ENCODE measurements at places on chromosomes 5 and 9.

DNA sequence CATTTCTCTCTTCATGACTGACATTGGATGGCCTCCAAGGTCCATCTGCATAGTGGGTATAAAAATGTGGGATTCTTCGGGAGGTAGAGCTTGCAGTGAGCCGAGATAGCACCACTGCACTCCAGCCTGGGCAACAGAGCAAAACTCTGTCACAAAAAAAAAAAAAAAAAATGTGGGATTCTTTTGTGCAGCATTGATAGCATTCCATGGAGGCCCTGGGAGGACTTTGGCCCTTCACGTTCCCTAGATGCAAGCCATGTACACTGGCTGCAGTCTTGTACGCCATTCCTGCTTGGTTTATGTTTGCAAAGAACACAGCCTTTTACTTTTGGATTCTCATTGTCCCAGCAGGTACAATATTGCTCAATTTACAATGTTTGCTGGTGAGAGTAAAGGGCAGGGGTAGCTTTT, 157.8 kb downstream of the SLCO4C1 start:
- DNase-seq: no peak

DNA sequence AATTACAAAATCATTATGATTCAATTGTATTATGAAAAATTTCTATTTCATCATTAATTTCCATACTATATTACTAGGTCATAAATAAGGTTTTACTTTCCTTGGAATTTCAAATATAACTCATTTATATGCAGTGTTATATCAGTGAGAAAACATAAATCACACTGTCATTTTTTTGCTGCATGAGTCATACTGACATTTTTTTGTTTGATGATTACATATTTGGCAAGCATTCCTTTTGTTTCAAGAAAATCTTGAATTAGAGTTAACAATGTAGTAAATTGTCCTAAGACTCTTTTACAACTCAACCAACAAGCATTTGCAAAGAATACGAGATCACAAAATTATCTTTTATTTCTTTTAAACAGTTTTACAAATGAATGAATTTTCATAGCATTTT, 298.4 kb upstream of the SEMA6A start:
- DNase-seq: no peak

- DNase-seq: no peak
Measured at GRCh38 chr5:150293091-150293941, 3.7 kb upstream of the CAMK2A start.

DNA sequence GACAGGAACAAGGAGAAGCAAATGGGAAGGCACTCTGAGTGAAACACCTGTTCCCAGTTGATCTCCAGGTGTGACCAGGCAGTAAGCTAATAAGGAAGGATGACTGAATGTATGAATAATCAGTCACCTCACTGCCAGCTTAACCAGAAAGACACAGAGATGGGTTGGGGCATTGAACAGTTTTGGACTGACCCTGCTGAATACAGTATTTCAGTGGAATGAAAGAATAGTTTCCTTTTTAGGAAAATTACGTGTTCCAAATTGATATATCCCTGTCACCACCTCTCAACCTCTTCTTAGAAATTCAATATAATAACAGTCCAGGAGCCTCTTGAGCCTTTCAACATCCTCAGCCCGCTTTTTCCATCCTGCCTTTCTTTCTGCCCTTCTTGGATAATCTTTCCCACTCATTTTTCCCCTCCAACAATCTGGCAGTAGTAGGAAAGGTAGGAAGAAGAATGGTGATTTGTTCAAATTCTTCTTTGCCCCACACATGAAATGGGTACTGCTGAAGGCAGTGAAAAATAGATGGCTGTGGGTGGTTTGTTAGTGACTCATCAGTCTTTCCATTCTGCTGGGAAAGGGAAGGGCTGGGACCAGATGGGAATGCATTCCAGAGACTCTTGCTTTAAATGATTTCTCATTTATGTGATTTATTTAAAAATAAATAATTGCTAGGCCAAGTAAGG, 117.9 kb downstream of the ZSWIM6 start:
- no peak for DNase-seq

DNA sequence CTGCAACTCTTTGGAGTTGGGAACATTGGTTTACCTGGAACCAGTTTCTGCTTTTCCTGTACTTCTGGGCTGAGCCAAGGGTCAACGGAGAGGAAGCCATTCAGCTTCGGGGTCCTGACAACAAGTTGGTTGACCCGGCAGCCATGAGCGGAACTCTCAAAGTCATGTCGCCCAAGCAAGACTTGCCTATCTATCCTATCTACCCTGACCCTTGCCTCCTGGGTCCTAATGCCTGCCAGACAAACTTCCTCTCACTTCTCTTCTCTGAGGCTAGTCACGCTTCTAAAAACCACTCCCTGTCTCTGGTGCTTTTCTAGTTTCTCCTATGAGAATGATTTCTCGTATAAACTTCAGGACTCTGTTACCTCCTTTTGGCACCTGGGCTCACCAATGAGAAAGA, 44.7 kb upstream of the CRHBP start:
- DNase-seq: no peak

DNA sequence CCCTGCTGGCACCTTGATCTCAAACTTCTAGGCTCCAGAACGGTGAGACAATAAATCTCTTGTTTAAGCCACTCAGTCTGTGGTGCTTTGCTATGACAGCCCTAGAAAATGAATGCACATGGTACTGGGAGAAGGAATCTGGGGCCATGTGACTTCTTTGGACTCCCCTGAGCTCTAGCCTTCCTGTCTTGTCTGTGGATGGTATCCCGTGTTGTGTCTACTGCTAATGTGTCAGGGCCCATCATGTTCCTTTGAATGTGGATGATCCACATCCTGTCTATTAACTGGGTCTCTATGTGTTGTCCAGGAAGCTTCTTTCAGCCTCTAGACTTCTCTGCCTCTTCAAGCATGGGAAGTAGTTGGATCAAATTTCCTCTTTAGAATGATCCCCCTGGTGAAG, 25.1 kb downstream of the IL7R start:
- DNase-seq: no peak

DNA sequence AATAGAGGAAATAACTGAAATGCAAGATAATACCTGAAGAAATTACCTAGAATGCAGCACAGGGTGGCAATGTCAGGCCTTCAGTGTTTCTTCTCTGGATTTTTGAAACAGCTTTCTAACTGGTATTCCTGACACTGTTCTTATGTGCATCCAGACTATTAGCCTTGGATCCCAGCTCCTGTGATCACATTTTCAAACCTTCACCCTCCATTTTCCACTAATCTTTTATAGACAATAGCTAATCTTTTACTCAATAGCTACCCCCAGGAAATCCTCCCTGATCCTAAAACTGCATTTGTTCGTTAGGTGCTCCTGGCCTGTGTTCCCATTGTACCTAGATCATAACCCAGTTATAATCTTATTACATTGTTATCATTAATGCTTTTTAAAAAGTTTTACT, 101.5 kb upstream of the DHFR start:
- DNase-seq: no peak

- no peak for DNase-seq
Measured at GRCh38 chr5:168455201-168455600, 31.1 kb upstream of the RARS1 start.

GRCh38 chr9:30301271-30301963, 2083.0 kb upstream of the ACO1 start:
- DNase-seq: no peak

- DNase-seq: no peak
Measured at GRCh38 chr5:150645070-150645700, 4.7 kb downstream of the SYNPO start.

DNA sequence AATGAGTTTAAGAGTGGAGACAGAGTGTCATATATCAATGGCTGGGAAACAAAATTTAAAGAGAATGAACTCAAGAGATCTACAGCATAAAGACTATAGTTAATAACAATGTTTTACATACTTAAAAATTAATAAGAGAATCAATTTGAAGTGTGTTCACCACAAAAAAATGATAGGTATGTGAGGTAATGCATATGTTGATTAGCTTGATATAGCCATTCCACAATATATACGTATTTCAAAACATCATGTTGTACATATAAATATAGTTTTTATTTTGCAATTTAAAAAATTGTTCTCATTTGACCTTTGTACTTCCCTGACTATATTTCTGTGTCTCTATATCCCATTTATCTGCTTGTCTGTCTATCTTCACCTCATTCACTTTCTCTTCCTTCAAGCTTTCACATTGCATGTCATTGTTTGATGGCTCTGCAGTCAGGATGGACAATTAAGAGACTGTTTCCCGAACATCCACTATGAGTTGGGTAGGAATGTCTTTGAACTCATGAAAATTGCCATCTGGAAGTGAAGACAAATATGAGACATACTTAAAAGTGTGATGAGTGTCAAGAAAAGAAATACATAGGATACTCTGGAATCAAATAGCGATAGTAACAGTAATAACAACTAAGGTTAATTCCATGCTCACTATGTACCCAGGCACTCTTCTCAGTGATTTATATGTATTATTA, 359.9 kb upstream of the ACTBL2 start:
- DNase-seq: no peak

GRCh38 chr5:96111080-96111756, 149.6 kb upstream of the ELL2 start:
- DNase-seq: no peak

DNA sequence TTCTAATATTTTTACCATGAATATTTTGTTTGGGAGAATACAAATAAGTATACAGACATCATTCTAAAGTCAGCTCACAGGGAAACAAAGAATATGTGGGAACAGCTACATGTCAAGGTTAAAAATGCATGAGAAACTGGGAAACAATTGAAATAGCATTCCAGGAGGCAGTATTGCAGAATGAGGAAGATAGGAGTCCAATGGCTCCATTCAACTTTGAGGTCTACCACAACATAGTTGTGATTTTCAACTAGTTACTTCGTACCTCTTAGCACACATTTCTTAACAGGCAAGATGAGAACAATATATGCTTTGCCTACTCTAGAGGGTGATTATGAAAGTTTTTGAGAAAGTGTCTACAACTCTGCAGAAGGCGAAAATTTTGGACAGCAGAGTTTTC, 35.2 kb upstream of the CAST start:
- DNase-seq: no peak

DNA sequence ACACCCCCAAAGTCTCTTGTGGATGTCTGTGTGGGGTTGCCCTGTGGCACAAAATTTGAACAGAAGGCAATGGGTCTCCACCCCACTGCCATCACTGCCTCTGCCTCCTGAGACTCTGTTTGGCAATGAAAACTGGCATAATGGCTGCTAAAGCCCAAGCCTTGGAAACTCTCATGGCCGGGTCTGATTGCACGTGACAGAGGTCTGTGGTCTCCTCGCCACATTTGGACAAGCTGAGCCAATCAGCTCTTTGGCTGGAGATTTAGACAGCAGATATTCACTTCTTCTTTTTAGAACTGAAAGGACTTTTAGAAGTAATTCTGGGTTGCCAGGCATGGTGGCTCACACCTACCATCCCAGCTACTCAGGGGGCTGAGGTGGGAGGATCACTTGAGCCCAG, 5.5 kb downstream of the GGTA1 start:
- no peak for DNase-seq

- DNase-seq: no peak
Measured at GRCh38 chr9:14136646-14137370, 177.1 kb downstream of the NFIB start.

DNA sequence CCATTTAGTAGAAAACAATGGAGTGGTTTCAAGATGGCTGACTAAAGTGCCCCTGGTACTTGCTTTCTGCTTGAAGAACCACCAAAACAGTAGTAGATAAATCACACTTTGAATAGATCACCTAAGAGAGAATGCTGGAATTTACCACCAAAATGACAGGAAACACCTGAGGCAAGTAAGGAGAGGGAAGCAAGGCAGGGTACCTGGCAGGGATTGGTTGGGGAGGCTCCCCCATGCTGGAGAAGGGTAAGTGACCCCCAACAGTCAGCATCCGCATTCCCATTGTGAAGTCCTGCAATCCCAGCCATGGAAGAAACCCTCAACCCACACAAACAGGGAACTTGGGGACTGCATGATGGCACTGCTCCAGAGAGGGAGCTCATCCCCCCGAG, 105.5 kb downstream of the PLPP1 start:
- DNase-seq: no peak

DNA sequence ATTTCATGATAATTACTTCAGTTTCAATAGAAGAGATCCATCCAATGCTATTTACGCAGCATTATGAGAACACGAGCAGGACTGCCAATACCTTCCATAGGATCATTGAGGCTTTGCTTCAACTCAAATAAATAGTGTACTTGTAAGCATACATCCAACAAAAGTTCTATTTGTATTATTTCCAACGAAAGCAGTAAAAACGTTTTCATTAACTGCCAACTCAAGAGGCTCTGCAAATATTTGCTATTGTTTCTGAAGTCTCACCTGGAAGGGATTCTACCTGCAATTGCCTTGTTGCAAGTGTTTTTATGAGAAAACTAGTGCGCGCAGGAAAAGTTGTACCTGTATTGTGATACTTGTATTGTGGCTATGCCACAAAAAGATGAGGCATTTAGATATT, 11.0 kb upstream of the GNPDA1 start:
- no peak for DNase-seq

DNA sequence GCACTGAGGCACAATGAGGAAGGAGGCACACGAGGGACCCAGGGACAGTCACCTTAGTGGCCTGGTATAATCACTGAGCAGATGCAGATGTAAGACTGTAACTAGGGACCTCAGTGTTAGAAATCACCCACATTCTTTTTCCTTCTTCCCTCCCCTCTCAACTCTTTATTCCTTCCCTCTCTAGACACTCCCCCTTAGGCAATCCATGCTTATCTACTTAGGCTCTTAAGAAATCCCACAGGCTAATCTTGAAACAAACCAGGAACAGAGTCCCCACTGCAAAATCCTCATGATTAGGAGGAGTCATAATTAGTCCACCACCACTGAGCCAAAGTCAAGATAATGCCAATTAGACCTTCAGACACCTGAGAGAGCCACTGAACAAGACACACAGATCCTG, 84.7 kb downstream of the ELAVL2 start:
- DNase-seq: no peak

GRCh38 chr5:168659286-168659847, 80.2 kb upstream of the PANK3 start:
- DNase-seq: no peak

DNA sequence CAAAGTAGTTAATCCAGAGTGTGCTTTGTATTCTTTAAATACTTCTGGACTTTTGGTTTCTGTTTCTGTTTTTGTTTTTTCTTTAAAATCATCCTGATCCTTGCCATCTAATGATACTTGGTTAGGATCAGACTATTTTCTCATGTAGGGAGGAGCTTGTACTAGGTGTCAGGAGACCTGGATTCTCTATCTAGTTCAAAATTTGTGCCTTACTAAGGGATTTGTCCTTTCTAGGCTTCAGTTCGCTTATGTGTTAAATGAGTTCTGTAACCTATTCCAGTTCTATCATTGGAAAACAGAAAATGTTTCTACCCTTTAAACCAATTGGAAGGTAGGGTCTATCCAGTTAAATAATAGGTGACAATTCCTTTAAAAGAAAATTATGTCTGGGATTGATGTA, 3.3 kb upstream of the MEF2C start:
- no peak for DNase-seq

DNA sequence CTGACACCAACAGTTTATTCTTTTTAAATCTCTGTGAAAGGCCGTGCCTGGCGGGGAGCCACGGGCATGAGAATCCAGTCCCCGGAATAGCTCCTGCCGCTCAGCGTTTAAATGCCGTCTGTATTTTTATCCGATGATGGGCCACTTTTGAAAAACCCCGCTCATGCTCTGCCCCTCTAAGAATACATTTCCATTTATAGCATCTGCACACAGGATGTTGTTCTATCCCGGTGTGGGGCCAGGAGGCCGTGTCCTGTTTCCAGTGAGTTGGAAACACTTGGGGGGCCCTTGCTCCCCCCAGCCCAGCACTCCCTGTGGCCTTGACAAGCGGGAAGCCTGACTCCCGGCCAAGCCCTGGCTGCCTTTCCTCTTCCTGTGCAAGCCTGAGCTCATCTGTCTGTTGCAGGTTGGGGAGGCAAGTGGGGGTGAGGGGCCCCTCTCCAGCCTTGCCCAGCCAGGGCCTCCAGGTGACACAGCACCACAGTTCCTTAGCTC, 39.0 kb downstream of the ERGIC1 start:
- DNase-seq: no peak
